ENCODE measurements at places on chromosomes 11 and 22.

DNA sequence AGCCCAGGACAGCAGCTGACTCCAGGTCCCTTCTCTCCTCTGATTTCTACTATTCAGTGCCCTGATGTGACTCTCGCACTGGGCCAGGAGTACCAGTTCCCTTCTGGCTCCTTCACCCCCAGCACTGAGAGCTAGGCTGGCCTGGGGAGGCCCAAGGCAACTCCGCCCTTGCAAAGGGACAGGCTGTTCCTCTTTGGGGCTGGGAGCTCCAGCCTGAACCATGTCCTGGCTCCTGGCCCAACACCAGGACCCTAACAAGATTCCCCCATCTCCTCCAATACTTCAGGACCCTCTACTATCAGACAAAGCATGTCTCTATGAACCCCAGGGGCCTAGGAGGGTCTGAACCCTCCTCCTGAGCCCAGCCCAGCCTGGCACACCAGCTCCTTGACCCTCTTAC, 12.5 kb downstream of the CREB3L1 start:
- DNase-seq: peak; percentile 26

DNA sequence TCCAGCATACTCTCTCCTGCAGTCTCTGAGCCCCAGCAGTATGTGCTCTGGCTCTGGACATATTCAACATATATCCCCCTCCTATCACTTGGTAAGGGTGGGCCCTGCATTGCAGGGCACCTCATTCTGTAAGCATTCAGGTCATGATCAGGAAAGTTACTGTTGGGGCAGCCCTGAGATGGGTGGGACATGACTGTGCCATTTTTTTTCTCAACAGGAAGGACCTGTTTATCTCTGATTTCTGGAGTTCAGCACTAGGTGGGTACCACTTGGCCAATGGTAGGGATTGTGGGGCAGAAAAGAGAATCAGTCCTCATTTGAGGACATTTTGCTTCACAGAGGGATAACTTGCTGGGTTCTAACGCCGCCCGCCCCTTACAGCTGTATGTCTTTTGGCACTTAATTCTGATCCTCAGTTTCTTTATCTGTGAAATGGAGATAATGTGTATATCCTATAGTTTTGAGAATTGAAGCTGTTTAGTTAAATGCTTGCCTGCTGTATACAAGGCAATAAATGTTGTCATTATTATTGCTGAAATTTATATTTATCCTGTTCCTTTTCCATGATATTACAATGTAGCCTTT, 2.2 kb downstream of the SRRD start:
- DNase-seq: no peak

DNA sequence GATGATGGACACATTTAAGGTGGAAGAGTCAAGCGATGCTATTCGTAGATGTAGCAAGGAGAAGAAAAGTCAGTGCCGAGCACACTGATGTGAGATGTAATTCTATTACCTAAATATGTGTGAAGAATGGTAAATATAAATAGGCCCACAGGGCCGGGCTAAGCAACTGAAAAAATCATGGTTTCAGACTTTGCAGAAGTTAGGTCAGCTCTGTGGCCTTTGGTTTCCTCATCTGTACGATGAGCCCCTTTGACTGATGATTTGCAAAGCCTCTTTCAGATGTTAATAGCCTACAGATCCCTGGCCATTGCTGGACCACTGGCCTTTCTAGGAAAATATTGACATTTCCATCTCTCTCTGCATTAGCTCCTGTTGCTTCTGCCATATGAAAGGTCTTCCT, 570.8 kb downstream of the OPCML start:
- DNase-seq: no peak

GRCh38 chr11:108873941-108874340, 209.1 kb downstream of the DDX10 start:
- DNase-seq: no peak

DNA sequence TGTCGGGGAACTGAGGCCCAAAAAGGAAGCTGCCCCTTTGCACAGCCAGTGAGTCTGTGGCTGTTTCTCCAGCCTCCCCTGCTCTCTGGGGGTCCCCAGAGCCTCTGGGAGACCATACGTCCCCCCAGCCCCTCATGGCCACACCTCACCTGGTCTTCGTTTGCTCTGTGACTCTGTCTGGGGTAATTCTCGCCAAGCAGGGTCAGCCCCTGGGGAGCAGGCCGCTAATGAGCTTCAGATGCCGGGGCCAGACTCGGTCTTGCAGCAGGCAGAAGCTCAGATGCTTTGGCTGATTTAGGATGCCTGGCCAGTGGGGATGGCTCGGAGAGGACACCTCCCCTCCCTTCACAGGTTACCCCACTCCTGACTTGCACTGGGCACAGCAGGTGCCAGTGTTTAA, 24.1 kb upstream of the WNT11 start:
- no peak for DNase-seq

All from suppressor macrophage (primary cell).